CD4-positive, alpha-beta T cell treated with Interleukin-1 beta for 1 hour (primary cell): ENCODE measurements at places on chromosomes 5 and 9.

- DNase-seq = no peak
Measured at GRCh38 chr5:82917584-82917983, 159.6 kb downstream of the TMEM167A start.

DNA sequence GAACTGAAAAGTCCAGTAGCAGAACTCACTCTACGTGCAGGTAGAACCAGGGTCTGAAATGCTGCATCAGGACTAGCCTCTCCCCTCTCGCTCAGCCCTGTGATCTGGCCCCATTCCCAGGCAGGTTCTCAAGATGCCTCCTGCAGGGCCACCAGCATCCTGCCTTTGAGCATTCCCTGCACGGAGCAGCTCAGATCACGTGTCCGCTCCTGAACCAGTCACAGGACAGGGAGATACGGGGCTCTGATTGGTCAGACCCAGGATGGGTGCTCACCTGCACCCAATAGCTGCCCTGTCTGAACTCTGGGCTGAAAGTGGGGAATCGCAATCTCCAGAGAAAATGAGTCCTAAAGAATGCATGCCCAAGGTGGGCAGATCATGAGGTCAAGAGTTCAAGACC, 50.8 kb downstream of the NEURL1B start:
- no peak for DNase-seq

DNA sequence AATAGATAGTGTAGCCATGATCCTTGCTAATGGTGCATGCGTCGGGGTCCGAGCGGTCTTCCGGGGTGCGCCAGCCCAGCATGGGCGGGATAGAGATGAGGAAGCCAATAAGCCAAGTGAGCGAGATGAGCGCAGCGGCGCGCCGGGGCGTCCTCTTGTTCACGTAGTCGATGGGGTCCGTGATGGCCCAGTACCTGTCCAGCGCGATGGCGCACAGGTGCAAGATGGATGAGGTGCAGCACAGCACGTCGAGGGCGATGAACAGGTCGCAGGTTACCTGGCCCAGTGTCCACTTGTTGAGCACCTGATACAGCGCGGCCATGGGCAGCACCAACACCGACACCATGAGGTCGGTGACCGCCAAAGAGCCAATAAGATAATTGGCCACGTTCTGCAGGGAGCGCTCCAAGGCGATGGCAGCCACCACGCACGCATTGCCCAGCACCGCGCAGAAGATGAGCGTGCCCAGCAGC, 1.1 kb downstream of the HTR1A start:
- no peak for DNase-seq

DNA sequence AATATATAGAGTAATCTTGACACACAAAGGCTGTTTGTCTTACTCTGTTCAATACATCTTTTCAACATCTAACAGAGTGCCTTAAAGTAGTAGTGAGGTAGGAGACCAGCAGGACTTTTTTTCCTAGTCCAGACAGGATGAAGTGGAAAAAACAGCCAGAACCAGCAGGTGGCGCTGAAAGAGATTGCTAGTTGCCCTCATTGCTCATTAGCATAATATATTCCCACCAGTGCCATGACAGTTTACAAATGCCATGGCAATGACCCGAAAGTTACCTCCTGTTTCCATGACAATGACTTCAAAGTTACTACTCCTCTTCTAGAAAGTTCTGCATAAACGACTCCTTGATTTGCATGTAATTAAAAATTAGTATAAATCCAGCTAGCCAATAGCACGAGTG, 387.4 kb downstream of the ACTL7B start:
- DNase-seq = peak; percentile 1

DNA sequence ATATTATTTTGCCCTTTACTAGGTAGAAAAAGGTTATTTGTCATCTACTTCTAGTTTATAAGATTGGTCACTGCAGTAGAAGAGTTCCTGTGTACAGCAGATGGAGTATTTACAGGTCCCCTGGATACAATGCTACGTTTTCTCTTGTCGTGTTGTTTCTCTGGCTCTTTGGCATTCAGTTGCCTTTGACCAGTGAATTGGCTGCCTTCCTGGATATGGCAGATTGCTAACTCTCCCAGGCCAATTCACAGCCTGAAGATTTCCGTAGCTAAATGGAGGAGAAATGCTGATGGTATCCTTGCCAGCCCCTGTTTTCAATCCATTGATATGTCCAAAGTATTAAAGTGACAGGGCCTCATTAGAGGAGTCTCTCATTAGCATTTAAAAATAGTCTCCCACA, 32.5 kb upstream of the GNAQ start:
- no peak for DNase-seq

DNA sequence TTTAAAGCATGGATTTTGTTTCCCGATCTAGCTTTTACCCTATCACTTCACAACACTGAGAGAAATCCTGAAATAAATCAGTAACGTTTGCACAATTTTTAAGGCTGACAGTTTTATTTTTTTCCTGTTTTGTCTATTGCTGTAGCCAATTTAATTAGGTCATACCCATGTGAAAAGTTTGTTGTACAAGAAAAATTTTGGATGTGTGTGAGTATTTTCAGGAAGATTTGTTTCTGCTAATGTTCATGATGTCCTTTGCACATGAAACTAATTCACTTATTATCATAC, 237.8 kb downstream of the ARRDC3 start:
- no peak for DNase-seq

DNA sequence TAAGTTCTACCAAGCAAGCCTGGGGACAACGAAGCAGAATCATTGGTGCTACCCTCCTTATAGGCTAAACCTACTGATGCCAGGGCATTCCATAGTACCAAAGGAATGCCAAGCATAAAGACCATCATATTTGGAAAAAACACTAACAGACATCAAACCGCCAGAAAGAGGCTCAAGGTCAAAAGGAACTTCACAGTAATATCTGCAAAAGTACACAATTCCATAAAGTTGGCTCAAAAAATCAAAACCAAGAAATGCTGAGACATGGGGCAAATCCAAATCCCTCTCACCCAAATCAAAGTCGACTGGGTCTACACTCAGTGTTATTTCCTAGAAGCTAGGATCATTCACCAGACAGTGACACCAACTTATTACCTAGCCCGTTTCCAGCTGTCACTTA, 3.4 kb downstream of the VCP start:
- no peak for DNase-seq

- no peak for DNase-seq
Measured at GRCh38 chr5:9865574-9865973, 235.4 kb upstream of the TAS2R1 start.

- DNase-seq = no peak
Measured at GRCh38 chr5:157516626-157517325, 56.8 kb downstream of the NIPAL4 start.

DNA sequence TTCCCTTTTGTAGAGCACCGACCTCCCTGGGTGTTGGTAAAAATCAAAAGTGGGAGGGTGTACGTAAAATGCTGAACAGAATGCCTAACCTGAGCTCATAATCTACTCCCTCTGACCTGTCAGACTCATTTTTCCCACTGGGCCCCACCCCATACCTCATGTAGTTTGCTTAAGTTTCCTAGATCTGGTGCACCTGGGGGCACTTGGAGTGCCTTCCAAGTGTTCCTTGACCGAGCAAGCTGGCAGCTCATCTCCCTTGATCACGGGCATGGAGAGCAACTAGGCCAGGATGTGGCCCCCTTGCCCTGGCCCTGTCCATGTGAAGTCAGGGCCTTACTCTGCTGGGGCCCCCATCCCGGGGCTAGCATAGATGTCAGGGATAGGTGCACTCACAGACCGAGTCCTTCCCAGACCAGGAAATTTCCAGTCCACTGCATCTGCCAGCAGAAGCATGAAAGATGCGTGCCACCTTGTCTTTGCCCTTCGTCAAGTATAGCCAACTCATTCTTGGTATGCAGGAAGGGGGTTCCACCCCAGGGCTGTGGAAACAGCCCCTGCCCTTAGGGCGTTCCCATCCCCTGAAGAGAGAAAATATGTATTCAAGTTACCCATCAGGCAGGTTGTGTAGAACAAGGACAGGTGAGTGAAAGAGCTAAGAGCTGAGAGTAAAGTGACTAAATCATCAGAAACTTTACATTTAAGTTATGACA, 41.9 kb downstream of the SLC22A5 start:
- peak; percentile 42 for DNase-seq

- DNase-seq = no peak
Measured at GRCh38 chr5:179839328-179840256, 18.9 kb downstream of the SQSTM1 start.

- peak; percentile 35 for DNase-seq
Measured at GRCh38 chr9:132409828-132410528, at the start of gene CFAP77. TSS of gene CFAP77 (plus strand) at chr9:132410211. CDS start at chr9:132410272, 61 bp downstream.

- no peak for DNase-seq
Measured at GRCh38 chr9:134777153-134777552, 103.5 kb upstream of the FCN2 start.

GRCh38 chr9:76717176-76717575, 47.1 kb upstream of the PCA3 start:
- no peak for DNase-seq

GRCh38 chr5:34494111-34494755, 161.9 kb upstream of the RAI14 start:
- no peak for DNase-seq

- DNase-seq = no peak
Measured at GRCh38 chr9:16063241-16063591, 510.4 kb downstream of the CCDC171 start.

DNA sequence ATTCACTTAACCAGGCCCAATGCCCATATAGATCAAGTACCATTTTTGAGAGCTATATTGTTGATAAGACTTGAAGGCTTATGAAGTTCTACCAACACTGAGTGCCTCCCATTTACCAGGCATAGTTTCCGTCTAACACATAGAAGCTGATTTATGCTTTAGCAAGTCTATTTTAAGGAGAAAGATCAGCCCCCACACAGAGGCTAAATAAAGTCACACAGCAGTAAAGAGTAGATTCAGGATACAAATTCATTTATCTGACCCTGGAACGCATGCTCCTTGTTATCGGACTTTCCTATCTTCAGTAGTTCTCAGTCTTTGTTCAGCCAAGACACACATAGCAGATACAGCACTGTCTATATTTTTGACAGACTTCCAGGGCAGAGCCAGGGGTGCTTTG, 34.2 kb downstream of the DMGDH start:
- DNase-seq = no peak

DNA sequence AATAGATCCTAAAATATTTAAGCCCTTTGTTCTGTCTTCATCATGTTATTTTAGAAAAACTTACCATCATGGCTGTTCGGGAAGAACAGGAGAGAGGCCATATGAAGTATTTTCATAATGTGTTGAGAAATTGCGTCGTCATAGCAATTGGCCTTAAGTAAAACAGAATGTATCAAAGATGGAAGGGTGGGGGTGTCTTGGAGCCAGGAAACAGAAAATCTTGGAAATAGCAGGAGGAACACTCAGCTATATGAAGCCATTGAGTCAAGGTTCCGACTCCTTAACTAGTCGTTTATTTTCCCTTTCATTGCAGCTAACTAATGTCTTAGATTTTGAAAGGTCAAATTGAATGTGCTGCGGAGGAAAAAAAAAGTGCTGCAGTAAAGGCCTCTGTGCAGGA, 1.3 kb downstream of the SPTAN1 start:
- DNase-seq = no peak

GRCh38 chr5:175589714-175590113, 68.2 kb upstream of the HRH2 start:
- no peak for DNase-seq

- DNase-seq = no peak
Measured at GRCh38 chr5:115751176-115751575, 65.3 kb downstream of the CDO1 start.

DNA sequence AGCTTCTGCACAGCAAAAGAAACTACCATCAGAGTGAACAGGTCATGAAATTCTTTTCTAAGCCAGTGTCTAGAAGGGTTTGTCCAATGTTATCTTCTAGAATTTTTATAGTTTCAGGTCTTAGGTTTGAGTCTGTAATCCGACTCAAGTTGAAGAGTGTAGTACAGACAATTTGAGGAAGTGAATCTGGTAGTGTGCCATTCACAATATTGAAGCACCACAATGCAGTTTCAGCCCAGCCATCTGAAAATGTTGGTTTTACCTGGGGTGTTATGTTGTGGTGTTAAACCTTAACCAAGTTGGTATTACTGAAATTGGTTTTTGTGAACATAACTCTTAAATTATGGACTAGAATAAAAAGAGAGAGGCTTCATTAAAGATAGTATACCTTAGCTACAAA, 77.2 kb downstream of the ADAMTS16 start:
- DNase-seq = no peak

DNA sequence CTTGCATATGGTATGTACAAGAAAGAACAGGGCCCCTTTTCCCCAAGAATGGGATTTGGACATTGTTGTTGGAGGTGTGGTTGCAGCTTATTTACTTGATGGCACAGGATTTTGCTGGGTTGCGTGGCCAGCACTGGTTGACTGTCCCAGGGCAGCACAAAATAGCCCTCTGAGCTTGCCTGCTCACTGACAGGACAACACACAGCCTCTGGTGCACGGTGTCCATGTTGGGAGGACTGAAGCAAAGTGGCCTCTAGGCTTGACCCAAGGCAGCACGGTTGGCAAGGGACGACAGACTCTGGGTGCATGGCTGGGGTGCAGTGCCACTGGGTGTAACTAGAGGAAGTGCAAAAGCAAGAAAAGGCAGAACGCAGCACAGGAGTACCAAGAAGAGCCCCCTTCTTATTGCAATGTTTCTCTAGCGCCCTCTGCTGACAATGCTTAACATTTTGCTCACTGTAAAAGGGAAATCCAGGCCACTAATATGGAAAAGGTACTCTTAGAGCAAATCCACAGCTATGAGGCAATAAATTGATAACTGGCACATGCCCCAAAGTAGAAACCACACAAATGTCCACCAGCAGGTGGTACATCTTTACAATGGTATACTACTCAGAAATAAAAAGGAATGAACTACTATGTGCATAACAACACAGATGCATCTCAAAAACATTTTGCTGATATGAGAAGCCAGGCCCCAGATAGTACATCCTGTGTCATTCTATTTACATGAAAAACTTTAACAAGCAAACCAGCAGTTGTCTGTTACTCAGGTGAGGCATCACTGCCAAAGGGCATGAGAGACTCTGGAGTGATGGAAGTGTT, 47.4 kb upstream of the BARX1 start:
- DNase-seq = no peak

GRCh38 chr5:17190242-17190778, 27.1 kb upstream of the BASP1 start:
- DNase-seq = no peak

GRCh38 chr9:79149585-79149984, 422.2 kb upstream of the TLE4 start:
- DNase-seq = no peak

DNA sequence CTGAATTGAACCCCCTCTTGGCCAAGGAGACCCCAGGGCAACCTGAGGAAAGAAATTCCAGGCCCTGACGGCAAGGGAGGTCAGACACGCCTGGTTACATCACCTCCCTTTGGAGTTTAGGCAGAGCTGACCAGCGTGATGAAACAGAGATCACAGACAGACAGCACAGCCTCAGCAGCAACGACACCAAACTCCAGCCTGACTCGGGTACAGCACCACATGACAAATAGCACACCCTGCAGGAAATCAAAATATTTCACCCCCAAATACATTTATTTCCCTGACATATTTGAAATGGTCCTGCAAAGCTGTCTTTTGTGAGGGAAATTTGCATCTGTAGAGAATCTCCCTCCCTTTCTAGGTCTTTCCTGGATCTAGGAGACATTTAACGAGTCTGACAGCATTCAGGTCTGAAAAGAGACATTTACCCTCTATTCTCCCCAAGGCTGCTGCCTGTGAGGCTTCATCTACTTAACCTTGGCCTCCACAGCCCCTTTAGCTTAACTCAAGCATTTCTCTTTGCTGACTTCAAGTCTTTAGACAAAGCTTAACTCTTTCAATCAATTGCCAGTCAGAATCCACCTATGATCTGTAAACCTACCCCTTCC, 2.6 kb downstream of the QSOX2 start:
- DNase-seq = peak; percentile 7

- DNase-seq = no peak
Measured at GRCh38 chr5:59346514-59346913, 547.0 kb downstream of the PDE4D start.

- DNase-seq = no peak
Measured at GRCh38 chr5:61200582-61201155, 38.4 kb upstream of the SMIM15 start.
